A172 (cell line): ENCODE measurements at places on chromosomes 5 and 9. TPM values are rescaled to one million over a fixed set of nuclear protein-coding genes. Genes with fewer than 3 reads are reported as not detected.

- DNase-seq, result no peak
Observed at GRCh38 chr9:3386753-3387152, 139.0 kb downstream of the RFX3 start.

GRCh38 chr5:115589043-115589442 is 13.2 kb downstream of the TICAM2 start:
- DNase-seq, result no peak

DNA sequence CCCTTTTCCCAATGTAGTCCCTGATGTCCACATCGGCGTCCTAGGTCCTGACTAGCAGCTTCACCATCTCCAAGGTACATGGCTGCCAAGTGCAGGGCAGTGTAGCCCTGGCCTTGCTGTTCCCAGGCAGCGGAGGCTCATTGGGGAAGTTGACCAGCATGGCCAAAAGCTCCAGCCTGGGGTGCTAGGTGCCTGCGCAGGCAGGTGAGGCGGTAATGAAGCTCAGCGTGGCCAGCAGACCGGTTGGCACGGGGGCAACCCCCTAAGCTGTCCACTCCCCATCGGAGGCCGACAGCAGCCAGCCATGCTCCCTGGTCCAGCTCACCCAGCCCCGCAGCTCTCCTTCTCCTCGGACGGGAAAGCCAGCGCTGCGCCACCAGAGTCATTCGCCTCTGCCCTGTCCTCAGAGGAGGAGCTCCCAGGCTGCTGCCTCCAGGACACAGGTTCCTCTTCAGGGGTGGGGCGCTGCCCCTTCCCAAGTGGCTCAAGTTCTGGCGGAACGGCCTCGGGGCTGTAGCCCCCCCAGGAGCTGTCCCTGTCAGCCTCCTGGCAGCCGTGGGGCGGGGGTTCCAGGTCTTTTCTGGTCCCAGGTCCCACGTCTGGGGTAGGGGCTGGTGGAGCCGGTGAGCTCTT is 1218.2 kb downstream of the FOXD4L5 start:
- no peak for DNase-seq

DNA sequence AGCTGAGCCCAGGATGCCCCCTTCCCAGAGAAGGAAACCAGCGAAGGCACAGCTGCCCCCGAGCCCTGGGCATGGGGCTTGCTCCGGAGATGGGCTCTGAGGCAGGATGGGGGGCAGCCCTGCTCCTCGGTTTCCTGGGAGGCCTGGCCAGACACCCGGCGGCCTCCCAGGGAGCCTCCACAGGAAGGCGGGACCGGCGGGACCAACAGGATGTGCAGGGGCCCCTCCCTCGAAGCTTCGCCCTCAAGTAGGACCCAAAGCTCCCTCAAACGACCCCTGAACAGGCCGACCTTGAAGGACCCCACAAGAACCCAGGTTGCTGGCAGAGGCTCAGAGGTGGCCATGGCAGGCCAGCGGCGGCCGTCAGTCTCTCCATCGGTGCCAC is 11.7 kb downstream of the EXD3 start:
- peak; percentile 63 for DNase-seq

OR13C9 gene
- total RNA-seq, result not detected in 2 replicates

CCL19 gene
- total RNA-seq, result not detected in 2 replicates
